ENCODE measurements at places on chromosomes 1 and 21.

DNA sequence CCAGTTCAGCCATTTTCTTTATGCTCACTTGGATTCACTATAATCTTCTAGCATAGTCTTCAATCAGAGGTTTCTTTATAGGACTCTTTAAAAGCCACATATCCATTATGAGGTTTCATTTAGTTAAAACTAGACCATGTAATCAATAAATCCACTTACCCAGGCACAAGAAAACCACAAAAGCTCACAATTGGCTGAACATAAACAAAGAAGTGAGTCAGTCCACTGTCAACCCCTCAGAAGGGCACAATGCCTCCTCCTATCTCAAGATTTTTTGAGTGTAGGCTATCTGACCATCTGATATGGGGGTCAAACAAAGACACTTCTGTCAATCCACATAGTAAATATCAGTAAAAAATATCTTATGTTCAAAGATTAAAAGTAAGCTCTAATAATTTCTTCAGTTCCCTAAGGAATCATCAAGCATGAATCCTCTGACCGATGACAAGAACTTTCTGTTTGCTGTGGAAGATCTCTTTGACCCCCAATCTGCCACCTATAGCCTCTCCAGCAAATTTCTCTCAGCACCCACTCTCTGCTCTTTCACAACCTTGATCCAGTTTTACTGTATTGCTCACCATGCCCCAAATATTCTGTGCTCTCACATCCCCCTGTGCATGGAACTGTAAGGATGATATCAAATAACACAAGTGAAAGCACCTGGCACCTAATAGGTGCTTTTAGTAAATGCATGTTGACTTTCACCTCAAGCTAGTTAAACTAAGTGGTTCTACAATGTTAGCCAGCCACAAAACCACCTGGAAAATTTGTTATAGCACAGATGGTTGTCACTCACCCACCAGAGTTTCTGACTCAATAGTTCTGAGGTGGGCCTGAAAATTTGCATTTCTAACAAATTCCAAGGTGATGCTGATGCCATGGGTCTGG, 16.7 kb downstream of the RAB3B start:
- DNase-seq = no peak

- no peak for DNase-seq
Measured at GRCh38 chr1:19921310-19921709, 2.1 kb downstream of the PLA2G2E start.

DNA sequence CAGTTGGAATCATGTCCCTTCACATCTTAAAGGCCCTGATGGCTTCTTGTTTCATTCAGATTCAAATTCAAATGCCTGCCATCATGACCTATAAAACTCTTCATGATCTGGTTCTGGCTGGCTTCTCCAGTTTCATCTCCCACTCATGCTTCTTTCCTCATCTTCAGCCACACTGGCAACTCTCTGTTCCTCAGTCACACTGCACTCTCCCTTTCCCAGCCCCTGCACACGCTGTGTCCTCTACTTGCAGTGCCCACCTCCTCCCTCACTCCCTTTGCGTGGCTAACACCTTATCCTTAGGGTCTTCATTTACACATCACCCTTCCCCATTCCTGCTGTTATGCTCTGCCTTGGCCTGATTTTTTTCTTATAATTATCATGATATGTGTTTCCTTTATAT, 120.6 kb upstream of the LMO4 start:
- no peak for DNase-seq

GRCh38 chr1:91226741-91227140, 177.9 kb downstream of the HFM1 start:
- DNase-seq = no peak

GRCh38 chr1:116820369-116820768, 66.1 kb downstream of the CD2 start:
- DNase-seq = no peak

Data from nucleus accumbens (tissue), 56 donors.